ENCODE measurements at places on chromosomes 1 and 21.

DNA sequence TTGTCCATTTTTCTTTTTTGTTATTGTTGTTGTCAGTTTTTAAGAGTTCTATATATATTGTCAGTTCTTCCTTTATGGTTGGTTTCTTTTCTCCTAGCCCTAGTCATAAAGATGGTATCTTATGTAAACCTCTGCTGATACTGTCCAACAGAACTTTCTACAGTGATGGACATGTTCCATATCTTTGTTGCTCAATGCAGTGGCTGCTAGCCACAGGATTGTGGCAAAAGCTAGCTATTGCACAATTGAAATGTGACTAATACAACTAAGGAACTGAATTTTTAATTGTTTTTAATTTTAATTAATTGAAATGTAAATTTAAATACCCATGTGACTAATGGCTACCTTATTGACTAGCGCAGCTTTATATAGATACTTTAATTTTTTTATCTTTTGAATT is 411.8 kb upstream of the PTBP2 start:
- DNase-seq = no peak

GRCh38 chr1:5914676-5915365 is 77.4 kb downstream of the NPHP4 start:
- DNase-seq = no peak

DNA sequence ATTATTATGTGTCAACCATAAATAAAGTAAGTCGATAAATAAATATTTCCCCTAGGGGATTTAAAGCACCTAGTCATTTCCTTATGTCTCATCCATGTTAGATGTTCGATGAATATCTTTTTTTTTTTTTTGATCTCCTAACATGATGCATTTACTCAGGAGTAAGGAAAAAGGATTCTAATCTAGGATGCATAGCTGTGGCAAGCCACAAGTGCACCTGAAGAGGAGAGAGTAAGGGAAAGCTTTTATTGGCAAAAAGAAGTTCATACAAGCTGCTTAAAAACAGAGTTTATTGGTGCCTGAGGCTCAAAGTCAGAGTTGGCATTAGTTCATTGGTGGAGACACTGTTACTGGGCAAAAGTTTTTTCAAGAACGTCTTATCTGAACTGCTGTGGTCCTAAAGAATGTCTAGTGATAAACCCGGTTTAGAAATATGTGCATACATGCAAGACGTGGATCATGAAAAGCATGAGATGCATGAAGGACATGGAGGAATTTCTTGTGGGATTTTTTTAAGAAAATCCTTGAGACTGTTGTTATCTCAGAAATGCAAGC is 51.7 kb downstream of the SWT1 start:
- DNase-seq = no peak

- DNase-seq = no peak
Observed at GRCh38 chr1:241396747-241397681, 40.0 kb upstream of the RGS7 start.

DNA sequence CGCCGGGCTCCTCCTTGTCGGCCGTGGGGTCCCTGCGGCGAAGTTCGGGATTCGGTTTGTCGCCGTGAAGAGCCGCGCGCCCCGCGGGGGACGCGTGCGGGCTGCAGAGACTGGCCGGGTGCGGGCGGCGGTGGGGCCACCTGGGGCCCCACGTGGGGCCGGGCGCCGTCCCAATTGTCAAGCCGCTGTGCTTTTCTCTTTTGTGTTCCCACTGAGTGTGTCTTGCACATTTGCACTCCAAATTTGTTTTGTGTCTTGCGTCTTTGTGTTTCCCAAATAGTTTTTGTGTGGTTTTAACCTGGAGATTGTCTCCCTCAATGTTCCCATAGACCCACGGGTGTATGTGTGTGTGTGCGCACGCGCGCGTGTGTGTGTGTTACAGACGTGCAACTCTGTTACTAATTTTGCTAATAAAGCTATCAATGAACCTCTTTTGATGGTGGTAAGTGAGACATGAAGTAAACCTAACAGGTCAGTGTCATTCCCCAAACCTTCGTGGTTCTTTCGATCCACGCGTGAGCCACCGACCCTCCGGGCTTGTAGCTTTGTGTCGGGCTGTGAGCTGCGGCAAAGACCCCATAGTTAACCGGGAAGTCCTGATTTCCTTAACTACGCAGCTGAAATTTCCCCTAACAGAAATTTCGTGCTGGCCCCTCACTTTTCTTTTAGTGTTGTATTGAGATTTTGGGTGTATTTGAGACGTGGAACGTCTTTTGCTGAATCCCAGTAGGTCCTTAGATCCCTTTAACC is 708 bp downstream of the PRDM2 start:
- DNase-seq = peak; percentile 24

GRCh38 chr1:200778766-200779165 is 40.1 kb downstream of the CAMSAP2 start:
- DNase-seq = no peak

DNA sequence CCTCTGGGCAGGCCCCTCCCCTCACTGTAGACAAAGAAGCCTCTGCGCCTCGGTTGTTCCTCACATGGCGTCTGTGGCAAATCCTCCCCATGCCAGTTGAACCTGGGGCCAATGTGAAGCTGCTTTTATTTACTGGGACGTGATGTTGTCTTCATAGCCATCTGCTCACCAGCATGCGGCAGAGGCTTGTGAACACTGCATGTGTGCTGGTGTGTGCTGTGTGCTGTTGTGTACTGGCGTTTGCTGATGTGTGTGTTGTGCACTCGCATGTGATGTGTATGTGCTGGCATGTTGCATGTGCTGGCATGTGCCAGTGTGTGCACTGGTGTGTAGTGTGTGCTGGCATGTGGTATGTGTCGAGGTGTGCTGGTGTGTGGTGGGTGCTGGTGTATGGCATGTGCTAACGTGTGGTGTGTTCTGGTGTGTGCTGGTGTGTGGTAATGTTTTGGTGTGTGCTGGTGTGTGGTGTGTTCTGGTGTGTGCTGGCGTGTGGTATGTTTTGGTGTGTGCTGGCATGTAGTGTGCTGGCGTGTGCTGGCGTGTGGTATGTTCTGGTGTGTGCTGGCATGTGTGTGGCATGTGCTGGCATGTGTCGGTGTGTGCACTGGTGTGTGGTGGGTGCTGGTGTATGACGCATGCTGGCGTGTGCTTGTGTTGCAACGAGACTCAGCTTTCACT is 37.2 kb upstream of the TRAPPC10 start:
- DNase-seq = no peak

DNA sequence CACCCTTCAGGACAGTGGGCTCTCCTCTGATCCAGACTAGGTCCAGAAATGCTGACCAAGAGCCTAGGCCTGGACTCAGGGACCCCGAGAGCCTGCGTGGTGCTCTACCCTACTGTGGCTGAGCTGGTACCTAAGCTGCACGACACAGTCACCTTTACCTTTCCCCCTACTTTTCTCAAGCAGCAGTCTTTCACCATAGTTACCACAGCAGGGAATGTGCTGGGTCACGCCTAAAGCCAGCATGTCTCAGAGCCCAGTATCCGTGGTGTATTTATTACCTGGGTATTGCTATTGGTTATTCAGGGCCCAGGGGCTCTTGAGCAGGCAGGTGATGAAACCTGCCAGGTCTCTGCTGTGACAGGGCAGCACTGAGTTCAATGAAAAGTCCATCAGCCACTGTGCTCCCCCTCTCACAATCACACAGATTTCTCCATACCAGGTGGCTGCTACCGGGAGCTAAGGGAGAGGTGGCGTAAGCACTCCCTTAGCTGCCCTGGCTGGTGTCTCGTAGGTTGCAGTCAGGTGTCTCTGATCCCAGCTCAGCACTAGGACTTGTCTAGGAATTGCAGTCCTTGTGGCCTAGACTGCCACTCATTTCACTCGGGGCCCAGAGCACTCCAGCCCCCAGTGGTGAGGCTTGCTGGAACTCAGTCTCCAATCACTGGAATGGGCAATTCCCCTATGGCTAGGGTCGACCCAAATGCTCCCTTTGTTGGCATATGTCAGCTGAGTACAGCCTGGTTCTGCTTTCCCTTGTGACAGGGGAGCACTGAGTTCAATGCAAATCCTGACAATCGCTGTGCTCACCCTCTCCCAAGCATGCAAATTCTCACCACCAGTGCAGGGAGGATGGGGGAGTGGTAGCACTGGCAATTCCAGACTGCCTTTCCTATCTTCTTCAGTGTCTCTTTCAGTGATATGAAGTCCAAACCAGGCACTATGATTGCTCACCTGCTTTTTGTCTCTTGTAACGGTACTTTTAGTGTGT is 128.7 kb downstream of the PHTF1 start:
- DNase-seq = no peak

Measured in prostate gland (tissue), 2 donors.